ENCODE measurements at places on chromosomes 2 and 18.
A peak's percentile ranks its signal among the peaks of the same experiment; 100 is the strongest.

- peak; percentile 36 for DNase-seq
Observed at GRCh38 chr2:218631837-218632236, 24.1 kb downstream of the PLCD4 start.

GRCh38 chr2:179106676-179107428 lies 56.9 kb upstream of the CCDC141 start:
- DNase-seq: peak; percentile 96

- no peak for DNase-seq
Observed at GRCh38 chr2:217774232-217774631, 228.6 kb downstream of the TNS1 start.

GRCh38 chr2:20241973-20242726 lies 17.2 kb upstream of the SDC1 start:
- DNase-seq: no peak

DNA sequence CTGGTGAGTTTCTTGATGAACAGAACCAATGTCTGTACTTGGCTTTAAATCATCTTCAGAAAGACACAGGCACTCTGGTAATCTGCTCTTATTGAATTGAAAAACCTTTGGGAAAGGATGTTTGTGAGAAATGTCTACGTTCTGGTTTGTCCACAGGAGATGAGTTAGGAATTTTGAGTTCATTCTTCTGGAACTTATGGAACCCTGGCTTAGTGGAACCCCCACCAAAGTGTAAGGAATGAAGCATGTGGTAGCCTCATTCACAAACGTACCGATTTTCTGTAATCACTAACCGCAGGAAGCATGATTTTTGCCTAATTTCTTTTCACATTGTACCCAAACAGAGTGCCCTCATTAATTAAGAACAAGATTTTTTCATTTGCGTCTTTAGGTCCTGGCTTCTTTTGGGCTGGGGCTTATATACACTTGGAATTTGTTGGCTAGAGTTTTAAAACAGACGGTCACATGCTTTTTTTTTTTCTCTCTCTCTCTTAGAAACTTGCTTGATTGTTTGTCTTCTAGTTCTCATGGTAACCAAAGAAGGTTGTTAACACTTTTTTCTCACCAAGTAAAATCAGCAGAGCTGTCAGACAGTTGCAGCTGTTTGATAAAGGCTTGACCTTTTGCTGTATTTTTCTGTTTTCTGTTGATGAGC lies 314.1 kb upstream of the THUMPD2 start:
- no peak for DNase-seq

GRCh38 chr2:10057231-10058107 lies 14.1 kb downstream of the KLF11 start:
- DNase-seq: peak; percentile 74

DNA sequence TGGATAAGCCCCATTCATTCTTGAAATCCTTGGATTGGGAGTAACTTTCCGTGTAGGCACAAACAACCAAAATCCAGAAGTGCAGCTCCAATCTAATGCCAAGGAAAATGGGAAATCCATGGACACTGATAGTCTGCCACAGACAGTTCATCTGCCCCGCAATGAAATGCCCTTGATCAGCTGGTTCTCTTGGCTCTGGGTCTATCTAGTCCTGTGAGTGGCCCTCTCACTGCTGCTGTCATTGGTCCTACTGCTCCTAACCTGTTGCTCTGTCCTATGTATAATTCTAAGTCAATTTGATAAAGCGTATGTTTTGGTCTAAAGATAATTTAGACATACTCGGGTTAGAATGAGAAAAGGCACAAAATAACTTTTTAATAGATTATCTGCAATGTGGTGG lies 13.7 kb upstream of the TMEM182 start:
- no peak for DNase-seq

DNA sequence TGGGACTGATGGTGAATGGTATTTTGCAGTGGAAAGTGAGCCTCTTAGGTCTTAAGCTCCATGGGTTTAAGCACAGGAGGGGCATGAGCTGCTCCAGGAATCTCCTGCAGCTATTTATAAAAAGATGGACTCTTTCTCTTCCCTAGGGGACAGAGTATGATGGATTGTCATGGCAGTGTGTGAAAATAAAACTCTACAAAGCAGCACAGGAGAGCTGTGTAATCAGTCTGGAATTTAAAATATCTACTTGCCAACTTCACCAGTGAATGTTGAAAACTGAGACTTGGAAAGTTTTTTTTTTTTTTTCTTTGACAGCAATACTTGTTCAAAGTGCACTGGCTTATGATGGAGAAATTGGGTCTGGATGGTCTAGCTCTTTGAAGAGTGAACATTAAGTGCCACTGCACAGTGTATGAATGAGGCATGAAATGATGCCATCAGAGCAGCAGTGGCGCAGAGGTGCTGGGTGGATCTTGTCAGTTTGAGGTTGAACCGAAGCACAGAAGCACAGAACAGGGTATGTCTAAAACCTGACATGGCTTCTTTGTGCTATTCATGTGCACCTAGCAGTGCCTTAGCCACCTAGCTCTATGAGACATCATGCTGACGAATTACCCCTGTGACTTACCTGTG lies 245.4 kb downstream of the PTPRM start:
- peak; percentile 87 for DNase-seq

- no peak for DNase-seq
Observed at GRCh38 chr2:163863073-163863472, 127.3 kb upstream of the FIGN start.

- peak; percentile 64 for DNase-seq
Observed at GRCh38 chr2:72745679-72746368, 80.0 kb downstream of the EXOC6B start.

GRCh38 chr2:54657664-54658083 lies 65.8 kb upstream of the EML6 start:
- DNase-seq: peak; percentile 38

DNA sequence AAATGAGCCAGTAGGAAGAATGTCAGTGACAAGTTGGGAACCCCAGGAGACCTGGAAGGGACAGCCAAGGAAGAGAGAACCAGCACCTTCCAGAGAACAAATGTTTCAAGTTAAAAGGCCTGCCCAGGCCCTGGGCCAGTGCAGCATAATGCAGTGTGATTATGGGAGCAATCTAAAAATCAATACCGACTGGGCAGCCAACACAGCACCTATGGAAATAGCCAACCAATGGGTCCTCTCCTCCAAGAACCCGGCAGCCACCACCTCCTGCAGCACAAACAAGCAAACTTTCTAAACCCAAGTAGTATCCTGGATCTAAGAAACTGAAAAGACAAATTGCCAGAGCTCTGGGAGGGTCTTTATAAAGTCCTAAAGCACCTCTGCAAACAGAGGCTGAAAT lies 71.7 kb downstream of the CLHC1 start:
- no peak for DNase-seq

DNA sequence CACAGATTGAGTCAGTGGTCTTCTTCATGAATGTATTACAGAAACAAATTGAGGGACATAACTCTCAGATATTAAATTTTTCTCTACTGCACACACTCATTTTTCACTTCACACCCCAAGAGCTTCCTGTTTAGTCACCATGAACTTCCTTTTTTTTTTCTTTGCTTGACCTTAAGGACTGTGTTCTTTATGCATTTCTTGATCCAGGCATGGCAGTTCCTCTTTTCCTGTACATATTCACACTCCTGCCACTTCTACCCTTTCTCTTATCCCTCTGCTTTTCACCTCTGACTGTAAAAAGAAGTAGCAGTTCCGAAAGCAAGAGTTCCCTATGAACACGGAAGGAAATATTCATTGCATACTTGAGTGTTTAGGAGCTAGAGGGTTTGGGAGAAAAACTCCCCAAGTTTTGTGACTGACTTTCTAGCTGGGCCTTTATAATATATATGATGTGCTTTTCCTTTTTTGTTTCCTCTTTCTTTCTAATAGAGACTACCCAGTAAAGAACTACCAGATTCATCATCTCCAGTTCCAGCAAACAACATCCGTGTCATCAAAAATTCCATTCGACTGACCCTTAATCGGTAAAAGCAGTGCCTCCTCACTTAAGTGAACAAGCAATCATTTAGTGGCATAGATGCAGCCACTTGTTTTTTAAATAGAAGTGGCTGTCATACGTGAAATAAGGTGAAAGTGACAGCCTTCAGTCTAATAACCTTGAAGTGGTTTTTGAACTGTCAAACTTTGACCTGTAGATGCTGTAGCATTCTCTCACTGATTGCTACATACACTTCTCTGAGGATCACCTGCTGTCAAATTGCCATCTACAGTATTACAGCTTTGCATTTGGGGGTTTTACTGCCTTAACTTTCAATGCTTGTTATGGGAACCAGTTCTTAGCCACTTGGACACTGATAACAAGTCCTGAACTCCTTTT lies 40.8 kb downstream of the PAPOLG start:
- DNase-seq: no peak

Data from EL (cell line).